ENCODE measurements at places on chromosomes 6 and 20.
A peak's percentile ranks its signal among the peaks of the same experiment; 100 is the strongest.

DNA sequence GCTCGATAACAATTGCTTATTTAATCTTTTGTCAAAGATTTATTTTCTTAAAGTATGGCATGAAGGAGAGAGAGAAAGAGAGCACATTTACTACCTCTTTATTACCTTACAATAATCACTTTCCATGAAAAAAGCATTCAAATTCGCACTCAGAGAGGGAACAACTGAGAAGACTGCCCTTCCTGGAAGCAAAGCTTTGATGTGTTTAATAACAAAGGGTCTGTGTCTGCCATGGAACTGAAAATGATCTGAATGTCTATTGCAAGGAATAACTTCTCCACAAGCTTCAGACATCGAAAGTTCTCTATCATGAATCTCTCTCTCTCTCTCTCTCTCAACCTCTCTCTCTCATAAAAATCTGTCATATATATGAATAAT lies 308.9 kb downstream of the HDGFL1 start:
- DNase-seq, result no peak

DNA sequence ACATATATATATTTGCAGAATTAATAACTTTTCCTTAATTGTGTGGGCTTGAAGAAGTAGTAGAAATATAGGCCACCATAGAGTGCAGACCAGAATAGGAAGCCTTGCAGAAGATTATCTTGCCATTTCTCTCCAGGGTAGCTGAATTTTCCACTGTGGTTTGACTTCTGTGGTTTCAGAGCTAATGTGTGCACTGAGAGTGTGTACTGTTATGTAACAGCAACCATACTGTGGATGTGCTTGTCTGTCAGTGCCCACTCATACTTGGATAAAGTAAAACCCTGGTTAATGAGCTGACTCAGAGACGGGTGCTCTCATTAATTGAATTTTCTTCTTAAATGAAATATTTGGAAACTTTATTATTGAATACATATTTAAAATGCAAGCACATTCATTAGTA lies 57.2 kb downstream of the CEP43 start:
- DNase-seq, result no peak

GRCh38 chr6:115717062-115717461 lies 343.6 kb downstream of the FRK start:
- DNase-seq, result no peak

GRCh38 chr20:8161264-8162071 lies 29.4 kb downstream of the PLCB1 start:
- DNase-seq, result peak; percentile 15

GRCh38 chr20:25574411-25574810 lies 10.9 kb downstream of the NINL start:
- peak; percentile 27 for DNase-seq

DNA sequence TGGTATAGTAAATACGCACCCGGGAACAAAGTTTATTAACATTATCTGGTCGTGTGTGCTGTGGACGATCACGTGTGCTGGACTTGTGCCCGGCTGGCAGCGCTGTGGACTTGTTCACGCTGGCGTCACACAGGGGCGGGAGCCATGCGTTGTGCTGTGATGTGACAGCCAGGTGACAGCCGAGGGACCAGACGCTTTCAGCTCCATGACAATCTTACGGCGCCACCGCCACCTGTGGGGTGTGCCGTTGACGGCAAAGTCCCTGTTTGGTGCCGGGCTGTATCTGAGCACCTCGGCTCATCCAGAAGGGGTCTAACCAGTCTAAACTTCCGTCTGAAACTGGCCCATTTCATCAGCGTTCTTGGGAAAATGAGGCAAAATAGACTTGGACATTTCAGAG lies 25.2 kb downstream of the DLL1 start:
- DNase-seq, result no peak

DNA sequence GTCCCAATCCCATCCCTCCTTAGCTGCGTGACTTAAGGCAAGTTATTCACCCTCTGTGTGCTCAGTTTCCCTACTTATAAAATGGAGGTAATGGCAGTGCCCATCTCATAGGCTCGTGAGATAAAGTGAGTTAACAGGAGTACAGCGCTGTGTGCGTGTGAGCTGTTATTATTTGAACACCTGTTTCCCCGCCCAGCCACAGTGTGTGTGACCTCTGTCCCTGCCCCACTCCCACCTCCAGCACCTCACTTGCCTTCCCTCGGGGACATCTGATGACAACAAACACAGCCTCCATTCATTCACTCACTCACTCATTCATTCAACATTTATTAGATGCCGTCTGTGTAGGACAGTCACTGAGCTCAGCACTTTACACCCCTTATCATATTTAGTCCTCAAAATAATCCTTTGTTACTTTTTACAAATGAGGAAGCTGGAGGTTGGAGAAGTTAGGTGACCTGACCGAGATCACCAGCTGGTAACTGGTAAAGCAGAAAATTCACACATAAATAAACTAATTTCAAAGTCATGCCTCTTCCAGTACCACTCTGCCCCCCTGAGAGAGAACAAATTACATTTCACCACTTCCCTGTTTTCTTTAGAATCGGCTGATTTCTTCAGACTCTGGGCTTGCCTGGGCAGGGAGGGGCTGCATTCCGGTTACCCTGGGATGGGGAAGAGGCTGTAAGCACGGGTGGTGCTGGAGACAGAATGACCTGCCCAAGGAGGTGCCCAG lies 58.6 kb downstream of the CPNE5 start:
- peak; percentile 51 for DNase-seq

All from suppressor macrophage treated with lipopolysaccharide for 4 hours (primary cell).